ENCODE measurements at places on chromosomes 6 and 20.
A peak's percentile ranks its signal among the peaks of the same experiment; 100 is the strongest.

DNA sequence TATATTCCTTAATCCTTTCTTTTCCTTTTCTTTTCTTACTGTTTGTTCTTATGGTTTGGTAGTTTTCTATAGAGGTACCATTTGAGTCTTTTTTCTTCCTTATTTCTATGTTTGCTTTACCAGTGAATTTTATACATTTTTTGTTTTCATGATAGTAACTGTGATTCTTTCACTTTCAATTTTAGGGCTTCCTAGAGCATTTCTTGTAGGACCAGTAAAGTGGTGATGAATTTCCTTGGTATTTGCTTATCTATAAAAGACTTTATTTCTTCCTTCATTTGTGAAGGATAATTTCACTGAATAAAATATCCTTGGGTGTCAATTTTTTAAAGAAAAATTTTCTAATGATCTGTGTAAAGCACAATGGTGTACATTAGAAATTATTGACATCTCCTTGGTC is 637.4 kb downstream of the CD109 start:
- H3K27ac ChIP-seq = no peak overlapping the region
- H3K27me3 ChIP-seq = no peaks in the 10 kb centered on the region
- no peaks in the 10 kb centered on the region for H3K4me1 ChIP-seq
- no peak overlapping the region for H3K4me3 ChIP-seq
- no peak for DNase-seq

DNA sequence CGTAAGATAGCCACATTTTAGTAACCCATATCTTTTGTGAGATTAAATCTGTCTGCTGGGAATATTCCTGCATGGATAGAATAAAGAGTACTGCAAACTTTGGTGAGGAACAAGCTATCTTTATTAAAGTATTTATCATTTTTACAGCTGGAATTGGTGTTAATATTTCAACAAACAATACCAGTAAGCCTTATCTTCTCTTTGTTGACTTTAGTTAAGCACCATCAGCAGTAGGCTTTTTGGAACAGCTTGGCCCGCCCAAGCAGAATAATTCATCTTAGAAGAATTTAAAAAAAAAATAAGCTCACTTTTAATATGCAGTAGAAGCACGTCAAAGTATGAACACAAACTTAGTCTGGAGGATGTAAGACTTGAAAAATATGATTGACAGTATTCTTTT is 917.8 kb upstream of the ADGRB3 start:
- no peak overlapping the region for H3K27ac ChIP-seq
- H3K36me3 ChIP-seq = no peaks in the 10 kb centered on the region
- H3K4me3 ChIP-seq = no peak overlapping the region
- H3K27me3 ChIP-seq = no peaks in the 10 kb centered on the region
- no peaks in the 10 kb centered on the region for H3K4me1 ChIP-seq
- DNase-seq = no peak

DNA sequence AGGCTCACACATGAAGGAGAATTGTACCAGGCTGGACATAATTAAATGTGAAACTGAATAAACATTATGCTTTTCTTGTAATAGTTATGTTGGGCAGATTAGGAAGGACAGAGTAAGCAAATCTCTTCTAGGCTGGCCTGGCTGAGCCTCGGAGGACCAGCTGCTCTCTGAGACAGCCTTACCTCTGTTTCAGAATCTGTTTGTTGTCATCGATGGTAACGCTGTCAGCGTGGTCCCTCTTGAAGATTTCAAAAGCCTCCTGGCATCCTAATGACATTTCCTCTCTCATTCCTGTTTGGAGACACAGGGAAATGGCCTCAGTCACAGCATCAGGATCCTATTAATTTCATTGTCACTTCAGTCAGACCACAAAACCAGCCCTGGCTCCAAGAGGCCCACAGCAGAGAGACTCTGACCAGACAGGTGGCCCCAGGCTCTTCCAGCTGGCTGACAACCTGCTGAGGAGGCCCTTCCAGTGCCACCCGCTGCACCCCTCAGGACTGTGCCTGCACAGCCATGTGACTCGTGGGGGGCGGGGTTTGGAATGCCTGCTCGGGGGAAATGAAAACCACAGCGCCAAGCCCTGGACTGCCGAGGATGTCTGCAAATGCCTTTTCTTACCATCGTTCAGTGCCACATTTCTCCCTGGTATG is 108.5 kb upstream of the KCNK16 start:
- H3K4me1 ChIP-seq = peaks cover 11% of the 10 kb centered on the region
- no peak overlapping the region for H3K27ac ChIP-seq
- H3K36me3 ChIP-seq = no peaks in the 10 kb centered on the region
- DNase-seq = peak; percentile 48
- H3K4me3 ChIP-seq = peak overlapping the region; percentile 39

- H3K27me3 ChIP-seq = no peaks in the 10 kb centered on the region
- peaks cover 32% of the 10 kb centered on the region for H3K4me1 ChIP-seq
- no peaks in the 10 kb centered on the region for H3K36me3 ChIP-seq
- H3K27ac ChIP-seq = no peak overlapping the region
Measured at GRCh38 chr6:6806844-6807518, 218.5 kb downstream of the LY86 start.

- H3K4me3 ChIP-seq = peak within 1 kb of the TSS; percentile 85
- no peaks in the 10 kb centered on the region for H3K4me1 ChIP-seq
- H3K36me3 ChIP-seq = no peaks in the 10 kb centered on the region
Measured at GRCh38 chr20:50794846-50795634, at the start of gene BCAS4. BCAS4 (plus strand) TSS chr20:50795061; CDS start chr20:50795084, 23 bp downstream.

DNA sequence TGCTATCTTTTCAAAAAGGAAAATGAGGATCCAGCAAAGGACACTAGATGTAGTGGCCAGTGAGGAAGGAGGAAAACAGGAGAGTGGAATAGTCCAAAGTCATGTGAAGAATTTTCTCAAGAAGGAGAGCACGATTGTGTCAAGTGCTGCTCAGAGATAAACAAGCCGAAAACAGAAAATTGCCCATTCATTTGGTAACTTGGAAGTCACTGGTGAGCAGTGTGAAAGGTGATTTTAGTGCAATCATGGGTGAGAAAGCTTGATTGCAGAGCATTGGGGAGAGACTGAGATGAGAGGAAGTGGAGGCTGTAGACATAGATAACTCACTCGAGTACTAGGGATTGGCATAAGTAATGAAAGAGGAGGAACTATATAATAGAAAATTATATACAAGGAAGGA is 26.0 kb upstream of the PRDM1 start:
- no peaks in the 10 kb centered on the region for H3K4me1 ChIP-seq
- no peak overlapping the region for H3K27ac ChIP-seq
- no peak for DNase-seq
- H3K27me3 ChIP-seq = no peaks in the 10 kb centered on the region
- H3K36me3 ChIP-seq = no peaks in the 10 kb centered on the region

DNA sequence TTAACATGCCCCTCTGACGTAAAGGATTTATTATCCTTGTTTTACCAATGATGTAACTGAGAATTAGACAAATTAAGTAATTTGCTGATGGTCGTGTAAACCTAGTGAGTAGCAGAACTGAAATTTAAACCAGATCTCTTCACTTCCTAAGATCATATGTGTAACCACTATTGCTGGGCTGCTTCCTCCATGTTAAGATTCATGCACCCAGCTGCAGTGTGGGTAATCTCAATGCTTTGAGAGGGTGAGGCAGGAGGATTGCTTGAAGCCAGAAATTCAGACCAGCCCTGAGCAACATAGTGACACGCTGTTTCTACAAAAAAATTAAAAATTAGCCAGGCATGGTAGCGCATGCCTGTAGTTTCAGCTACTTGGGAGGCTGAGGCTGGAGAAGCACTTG is 97.9 kb downstream of the L3MBTL3 start:
- H3K4me3 ChIP-seq = no peak overlapping the region
- no peaks in the 10 kb centered on the region for H3K27me3 ChIP-seq
- H3K27ac ChIP-seq = no peak overlapping the region
- no peak for DNase-seq

DNA sequence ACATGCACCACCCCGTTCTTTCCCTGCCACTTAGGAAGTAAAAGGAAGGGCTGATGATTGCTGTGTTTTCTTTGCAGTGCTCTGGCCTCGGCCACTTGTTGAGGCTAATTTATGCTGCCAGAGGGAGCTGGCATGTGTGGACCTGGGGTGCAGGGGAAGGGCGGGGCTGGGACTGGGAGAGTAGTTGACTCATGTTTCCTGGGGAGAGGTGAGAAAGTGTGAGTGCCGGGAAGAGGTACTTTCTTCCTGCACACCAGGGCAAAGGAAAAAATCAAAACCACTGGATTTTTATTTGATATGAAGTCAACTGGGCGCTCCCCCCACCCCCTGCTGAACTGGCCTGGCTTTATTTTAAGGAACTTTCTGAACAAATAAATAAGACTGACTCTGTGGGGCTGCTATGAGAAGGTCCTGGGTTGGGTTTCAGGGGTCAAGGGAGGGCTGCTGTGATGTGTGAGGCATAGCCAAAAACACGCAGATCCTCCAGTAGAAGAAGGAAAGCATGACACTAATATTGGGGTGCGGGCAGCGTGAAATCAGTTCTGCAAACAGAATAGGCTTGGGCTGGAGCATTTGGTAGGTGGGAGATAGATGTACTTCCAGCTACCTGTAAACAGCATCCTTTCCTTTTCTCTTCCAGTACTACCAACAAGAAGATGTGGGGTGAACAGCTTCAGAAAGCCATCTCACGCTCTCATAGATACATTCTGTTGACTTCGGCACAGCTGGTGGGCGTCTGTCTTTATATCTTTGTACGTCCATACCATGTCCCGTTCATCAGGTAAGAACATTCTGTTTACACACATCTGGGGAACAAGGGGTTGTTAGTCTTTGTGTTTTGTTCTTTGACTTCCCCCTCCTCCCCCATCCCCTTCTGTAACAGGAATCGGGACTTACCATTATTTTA is 87.5 kb downstream of the SYNJ2 start:
- DNase-seq = peak; percentile 20
- peaks cover 8% of the 10 kb centered on the region for H3K36me3 ChIP-seq
- peak overlapping the region; percentile 14 for H3K4me3 ChIP-seq
- H3K27me3 ChIP-seq = no peaks in the 10 kb centered on the region
- peaks cover 38% of the 10 kb centered on the region for H3K4me1 ChIP-seq
- H3K27ac ChIP-seq = no peak overlapping the region

DNA sequence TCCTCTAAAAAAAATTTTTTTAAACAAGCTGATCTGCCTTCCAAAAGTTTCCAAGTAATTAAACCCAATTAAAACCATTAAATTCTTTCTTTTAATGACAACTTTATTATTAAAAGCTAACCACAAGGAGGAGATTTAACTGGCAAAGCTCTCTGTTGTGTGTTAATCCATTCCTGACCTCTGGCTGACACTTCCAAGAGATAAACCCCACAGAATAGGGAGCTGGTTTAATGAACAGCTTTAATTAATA is 230.8 kb downstream of the EYA2 start:
- no peaks in the 10 kb centered on the region for H3K36me3 ChIP-seq
- H3K4me1 ChIP-seq = no peaks in the 10 kb centered on the region
- DNase-seq = no peak

DNA sequence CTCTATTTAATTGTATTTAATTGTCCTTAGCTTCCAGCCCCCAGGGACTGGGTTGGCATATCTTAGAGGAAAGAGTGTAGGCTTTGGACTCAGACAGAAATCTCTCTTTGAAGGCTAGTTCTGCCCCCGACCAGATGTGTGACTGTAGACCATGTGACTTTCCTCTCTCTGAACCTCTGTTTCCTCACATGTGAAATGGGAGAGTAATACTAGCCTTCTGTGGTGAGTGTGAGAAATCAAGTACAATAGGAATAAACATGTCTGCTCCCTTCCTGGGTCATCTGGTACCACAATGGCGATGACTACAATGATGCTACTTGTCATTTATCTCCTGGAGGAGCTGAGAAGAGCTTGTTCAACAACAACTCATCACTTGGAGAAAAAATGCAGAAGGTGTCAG is 179.9 kb downstream of the LRFN2 start:
- no peaks in the 10 kb centered on the region for H3K27me3 ChIP-seq
- H3K27ac ChIP-seq = no peak overlapping the region
- no peak for DNase-seq
- no peaks in the 10 kb centered on the region for H3K36me3 ChIP-seq
- H3K4me3 ChIP-seq = no peak overlapping the region

DNA sequence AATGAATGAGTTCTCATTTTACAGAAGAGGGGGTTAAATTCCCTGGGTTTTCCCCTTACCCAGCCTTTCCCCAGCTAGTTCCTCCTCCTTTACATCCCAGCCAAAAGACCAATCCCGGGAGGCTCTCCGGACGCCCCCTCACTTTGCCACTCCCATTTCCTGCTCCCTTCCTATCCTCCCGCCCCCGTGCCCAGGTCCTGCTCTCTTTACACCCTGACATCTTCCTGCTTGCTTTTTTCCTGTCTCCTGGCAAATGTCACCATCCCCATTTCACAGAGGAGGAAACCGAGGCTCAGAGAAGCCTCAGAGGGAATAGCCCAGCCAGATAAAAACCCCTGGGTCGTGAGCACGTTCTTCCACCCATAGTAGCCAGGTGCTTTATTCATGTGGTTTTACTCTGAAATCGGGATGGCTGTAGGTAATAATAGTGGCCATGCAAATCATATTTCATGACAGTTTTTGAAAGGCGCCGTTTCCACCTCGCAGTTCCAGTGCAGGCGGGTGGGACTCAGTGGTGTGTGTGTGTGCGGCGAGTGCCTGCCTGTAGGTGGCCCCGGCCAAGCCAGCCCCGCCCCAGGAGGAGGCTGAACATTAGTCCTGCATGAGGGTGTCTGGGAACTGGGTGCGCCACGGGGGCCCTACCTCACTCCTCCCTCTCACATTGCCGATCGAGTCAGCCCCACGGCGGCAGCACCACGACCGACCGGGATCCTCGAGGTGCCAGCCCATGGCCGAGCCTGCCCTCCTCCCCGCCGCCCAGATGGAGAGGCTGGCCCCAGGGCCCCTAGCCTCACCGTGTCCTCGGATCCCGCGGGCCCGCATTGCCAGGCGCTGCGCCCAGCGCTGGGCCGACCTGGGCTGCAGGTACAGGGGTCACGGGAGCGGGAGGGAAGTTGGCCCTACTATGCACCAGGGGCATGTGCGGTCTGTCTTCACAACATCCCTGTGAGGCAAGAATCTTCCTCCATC is at the start of gene ARHGAP40:
Gene ARHGAP40, plus strand, starts transcription at position 594 of the 969 bp plus-strand sequence.
- H3K4me1 ChIP-seq = no peaks in the 10 kb centered on the region
- no peaks in the 10 kb centered on the region for H3K36me3 ChIP-seq
- peak; percentile 19 for DNase-seq
- peaks cover 16% of the 10 kb centered on the region for H3K27me3 ChIP-seq

All from common myeloid progenitor, CD34-positive (primary cell).